CD4-positive, alpha-beta memory T cell (primary cell): ENCODE measurements at places on chromosomes 16 and 17.
A peak's percentile ranks its signal among the peaks of the same experiment; 100 is the strongest.

DNA sequence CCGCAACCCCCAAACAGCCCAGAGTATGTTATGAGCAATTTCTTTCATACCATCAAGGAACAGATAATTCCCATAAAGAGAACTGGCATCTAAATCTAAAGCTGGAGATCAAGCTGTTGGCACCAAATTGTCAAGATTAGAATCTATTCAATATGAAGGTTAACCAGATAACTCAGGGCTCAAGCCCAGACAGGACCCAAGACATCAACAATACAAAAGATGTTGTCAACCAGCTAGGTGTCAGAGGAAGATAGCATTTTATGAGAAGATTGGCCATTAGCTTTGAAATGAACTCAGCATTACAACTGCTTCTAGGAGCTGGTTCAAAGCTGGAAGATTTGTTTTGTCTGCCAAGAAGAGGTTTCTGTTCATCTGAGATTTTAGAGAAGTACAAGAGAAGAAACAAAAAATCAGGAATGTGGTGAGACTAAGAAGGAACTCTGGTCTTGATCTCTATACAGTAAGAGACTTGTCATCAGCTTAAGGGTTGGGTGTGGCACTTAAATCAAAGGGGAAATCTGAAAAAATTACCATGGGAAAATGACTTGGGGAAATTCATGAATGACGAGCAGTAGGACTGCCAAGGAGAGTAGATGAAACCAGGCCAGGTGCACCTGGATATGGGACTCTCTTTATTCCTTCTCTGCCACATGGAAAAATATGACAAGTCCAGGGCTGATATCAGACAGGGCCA lies 64.2 kb upstream of the COX10 start:
- no peak overlapping the region for H3K27ac ChIP-seq
- H3K27me3 ChIP-seq = no peaks in the 10 kb centered on the region
- no peak for DNase-seq

DNA sequence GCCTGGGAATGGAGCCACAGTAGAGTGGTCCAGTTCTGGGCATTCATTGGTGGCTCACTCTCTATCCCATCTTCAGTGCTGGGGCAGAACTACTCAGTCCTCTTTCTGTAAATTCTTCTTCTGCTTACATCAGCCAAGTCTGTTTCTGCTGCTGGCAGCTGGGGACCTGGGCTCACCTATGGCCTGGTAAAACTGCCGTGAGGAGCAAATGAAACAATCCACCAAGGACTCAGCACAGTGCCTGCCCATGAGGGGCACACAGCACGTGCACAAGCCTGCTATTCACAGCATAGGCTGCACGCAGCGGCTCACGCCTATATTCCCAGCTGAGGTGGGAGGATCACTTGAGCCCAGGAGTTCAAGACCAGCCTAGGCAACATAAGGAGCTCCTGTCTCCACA lies 30.9 kb upstream of the SNN start:
- no peak overlapping the region for H3K4me3 ChIP-seq
- H3K27me3 ChIP-seq = no peaks in the 10 kb centered on the region
- peaks cover 14% of the 10 kb centered on the region for H3K4me1 ChIP-seq
- H3K27ac ChIP-seq = no peak overlapping the region
- DNase-seq = no peak
- H3K36me3 ChIP-seq = no peaks in the 10 kb centered on the region

- no peak overlapping the region for H3K27ac ChIP-seq
- no peak overlapping the region for H3K4me3 ChIP-seq
- H3K27me3 ChIP-seq = no peaks in the 10 kb centered on the region
- DNase-seq = no peak
Measured at GRCh38 chr17:42142371-42142896, 12.4 kb downstream of the RAB5C start.

- H3K27me3 ChIP-seq = no peaks in the 10 kb centered on the region
- H3K4me3 ChIP-seq = no peak overlapping the region
- no peak for DNase-seq
- H3K27ac ChIP-seq = no peak overlapping the region
Measured at GRCh38 chr16:31860508-31860907, 13.1 kb upstream of the ZNF267 start.

- peaks cover 35% of the 10 kb centered on the region for H3K4me1 ChIP-seq
- no peak for DNase-seq
- no peaks in the 10 kb centered on the region for H3K27me3 ChIP-seq
- H3K27ac ChIP-seq = no peak overlapping the region
- H3K4me3 ChIP-seq = no peak overlapping the region
Measured at GRCh38 chr16:68361485-68361884, 50.7 kb downstream of the PRMT7 start.

DNA sequence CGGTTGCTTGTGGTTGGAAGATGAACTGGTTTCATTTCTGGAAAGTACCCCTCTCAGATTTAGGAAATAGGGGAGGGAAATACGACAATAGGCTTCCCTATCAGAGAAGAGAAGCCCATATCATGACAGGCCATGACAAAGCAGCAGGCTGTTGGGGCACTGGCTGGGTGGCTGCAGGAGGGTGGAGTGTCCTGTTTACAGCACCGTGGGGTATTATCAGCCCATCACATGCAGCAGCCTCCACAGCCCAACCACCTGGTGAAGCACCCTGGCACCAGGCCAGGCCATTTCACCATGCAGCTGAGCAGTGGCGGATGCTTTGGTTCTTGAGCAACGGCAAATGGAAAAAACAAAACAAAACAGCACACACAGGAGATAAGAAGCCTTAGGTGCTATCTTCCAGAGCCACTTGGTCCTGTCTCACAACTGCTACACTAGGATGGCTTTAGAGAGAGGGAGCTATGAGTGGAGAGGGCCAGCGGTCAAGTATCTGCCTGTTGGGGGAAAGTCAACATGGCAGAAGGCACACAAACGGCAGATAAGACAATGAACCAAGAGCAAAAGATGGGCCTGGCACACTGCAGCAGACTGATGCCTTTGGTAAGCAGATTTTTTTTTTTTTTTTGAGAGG lies 24.2 kb downstream of the FAM117A start:
- H3K36me3 ChIP-seq = no peaks in the 10 kb centered on the region
- peaks cover 97% of the 10 kb centered on the region for H3K4me1 ChIP-seq
- peak overlapping the region; percentile 32 for H3K4me3 ChIP-seq
- peak overlapping the region; percentile 99 for H3K27ac ChIP-seq

- no peaks in the 10 kb centered on the region for H3K27me3 ChIP-seq
- H3K27ac ChIP-seq = no peak overlapping the region
- H3K4me1 ChIP-seq = no peaks in the 10 kb centered on the region
Measured at GRCh38 chr17:73186283-73187050, 6.4 kb upstream of the COG1 start.
